ENCODE measurements at places on chromosomes 6 and 20. TPM values are rescaled to one million over a fixed set of nuclear protein-coding genes. Genes with fewer than 3 reads are reported as not detected.
A peak's percentile ranks its signal among the peaks of the same experiment; 100 is the strongest.

XKR7 gene
- not detected for total RNA-seq

DNA sequence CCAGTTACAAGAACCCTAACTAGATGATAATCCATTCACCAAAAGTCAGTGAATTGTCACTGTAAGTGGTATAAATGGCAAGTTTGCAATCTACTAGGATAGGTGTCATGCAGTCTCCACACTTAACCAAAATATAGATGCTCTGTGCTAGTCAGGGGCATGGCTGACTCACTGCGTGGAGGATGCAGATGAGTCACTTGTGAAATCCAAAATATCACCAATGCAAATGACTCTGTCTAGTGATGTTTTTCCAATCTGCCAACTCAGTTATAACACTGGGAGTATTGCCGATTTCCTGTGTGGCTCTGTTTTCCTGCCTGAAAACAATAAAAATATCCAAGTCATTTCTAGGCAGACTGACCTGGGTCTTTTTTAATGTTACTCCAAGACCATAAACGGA lies 47.8 kb upstream of the NRSN1 start:
- H3K4me1 ChIP-seq: no peaks in the 10 kb centered on the region
- H3K27me3 ChIP-seq: no peaks in the 10 kb centered on the region
- DNase-seq: no peak
- no peaks in the 10 kb centered on the region for H3K36me3 ChIP-seq

DNA sequence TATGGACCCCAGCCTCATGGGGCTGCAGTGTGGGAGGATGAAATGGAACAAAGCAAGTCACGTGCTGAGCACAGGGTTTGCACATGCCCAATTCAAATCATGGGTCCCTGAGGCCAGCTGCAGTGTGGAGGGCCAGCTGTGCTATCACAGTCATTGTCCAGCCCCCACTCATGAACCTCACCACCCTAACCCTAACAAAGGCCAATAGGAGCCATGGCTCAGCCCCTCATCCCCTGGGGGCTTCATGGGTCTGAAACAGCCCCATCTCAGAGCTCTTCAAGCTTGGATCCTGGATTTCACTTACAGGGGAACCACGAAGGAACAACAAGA lies 125.6 kb upstream of the MAFB start:
- H3K27ac ChIP-seq: no peak overlapping the region
- no peaks in the 10 kb centered on the region for H3K27me3 ChIP-seq
- H3K4me3 ChIP-seq: no peak overlapping the region
- no peaks in the 10 kb centered on the region for H3K4me1 ChIP-seq

- no peaks in the 10 kb centered on the region for H3K36me3 ChIP-seq
- no peaks in the 10 kb centered on the region for H3K4me1 ChIP-seq
- no peaks in the 10 kb centered on the region for H3K27me3 ChIP-seq
- no peak for DNase-seq
- no peak overlapping the region for H3K27ac ChIP-seq
Measured at GRCh38 chr6:74117113-74117512, 421.1 kb downstream of the CD109 start.

DNA sequence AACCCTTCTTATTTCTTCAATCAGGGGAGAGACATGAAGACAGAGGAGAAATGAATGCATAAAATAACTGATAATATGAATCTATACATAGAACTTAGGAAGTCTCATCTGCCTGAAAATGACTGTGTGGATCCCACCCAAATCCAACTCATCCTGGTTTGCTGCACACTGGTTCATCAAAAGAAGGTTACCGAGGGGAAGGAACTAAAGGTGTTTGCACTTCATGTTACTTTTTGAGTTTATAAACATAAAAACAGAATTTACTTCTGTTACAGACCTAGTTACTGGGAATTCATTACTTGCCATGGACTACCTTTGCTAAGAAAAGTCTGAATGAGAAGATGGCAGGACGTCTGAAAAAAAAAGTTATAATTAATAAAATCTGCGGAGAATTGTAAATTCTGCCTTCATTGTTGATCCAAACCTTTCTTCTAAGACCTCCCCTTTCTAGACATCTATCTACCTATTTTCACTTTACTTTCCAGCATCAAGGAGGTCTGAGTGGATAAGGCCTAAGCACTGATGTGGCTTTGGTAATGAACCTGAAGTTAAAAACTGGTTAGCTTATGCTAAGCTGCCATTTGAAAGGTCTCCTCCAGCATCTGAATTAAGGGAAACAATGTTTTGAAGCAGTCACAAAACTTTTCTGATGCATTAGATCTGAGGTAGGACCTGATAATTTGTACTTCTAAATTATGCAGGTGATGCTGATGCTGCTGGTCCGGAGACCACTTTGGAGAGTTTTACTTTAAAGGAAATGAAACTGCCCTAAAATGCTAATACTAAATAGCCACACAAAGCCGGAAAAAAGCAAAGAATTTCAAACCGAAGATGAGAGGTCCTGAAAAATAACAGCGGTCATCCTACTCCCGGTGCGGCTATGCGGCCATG lies 84.0 kb downstream of the HFE start:
- no peaks in the 10 kb centered on the region for H3K27me3 ChIP-seq
- H3K27ac ChIP-seq: peak overlapping the region; percentile 90
- H3K4me1 ChIP-seq: peaks cover 8% of the 10 kb centered on the region
